ENCODE measurements at places on chromosomes 11 and 22. TPM values are rescaled to one million over a fixed set of nuclear protein-coding genes. Genes with fewer than 3 reads are reported as not detected.

GRCh38 chr11:6992026-6992425 is 28.1 kb downstream of the ZNF214 start:
- no peak for DNase-seq

- no peak for DNase-seq
Observed at GRCh38 chr11:45553383-45553936, 112.0 kb downstream of the CHST1 start.

Gene HEPHL1
- total RNA-seq, result not detected

GRCh38 chr11:125072218-125072960 is 9.3 kb downstream of the SLC37A2 start:
- DNase-seq, result no peak

- no peak for DNase-seq
Observed at GRCh38 chr11:128843198-128843785, 23.8 kb downstream of the KCNJ1 start.

GRCh38 chr11:41458641-41459040 is 811 bp downstream of the LRRC4C start:
- DNase-seq, result no peak

Gene KIRREL3
- not detected for total RNA-seq

GRCh38 chr11:134116210-134116609 is 47.3 kb downstream of the JAM3 start:
- DNase-seq, result no peak

Gene LYVE1
- not detected for total RNA-seq

DNA sequence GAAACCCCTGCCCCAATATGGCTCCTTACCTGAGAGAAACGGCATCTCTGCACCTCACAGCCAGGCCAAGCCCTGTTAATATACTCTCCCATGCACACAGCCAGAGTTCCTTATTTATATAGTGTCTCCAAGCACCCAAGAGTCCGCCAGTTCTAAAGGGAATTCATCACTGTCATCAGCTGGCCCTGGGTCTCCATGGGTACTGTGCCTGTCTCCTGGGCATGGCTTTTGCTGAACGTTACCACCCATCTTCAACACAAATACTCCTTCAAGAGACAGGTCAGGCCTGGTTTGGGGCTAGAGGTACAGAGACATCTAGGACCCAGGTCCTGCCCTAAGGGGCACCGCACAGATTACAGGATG is 1.6 kb upstream of the ATG16L2 start:
- no peak for DNase-seq

DNA sequence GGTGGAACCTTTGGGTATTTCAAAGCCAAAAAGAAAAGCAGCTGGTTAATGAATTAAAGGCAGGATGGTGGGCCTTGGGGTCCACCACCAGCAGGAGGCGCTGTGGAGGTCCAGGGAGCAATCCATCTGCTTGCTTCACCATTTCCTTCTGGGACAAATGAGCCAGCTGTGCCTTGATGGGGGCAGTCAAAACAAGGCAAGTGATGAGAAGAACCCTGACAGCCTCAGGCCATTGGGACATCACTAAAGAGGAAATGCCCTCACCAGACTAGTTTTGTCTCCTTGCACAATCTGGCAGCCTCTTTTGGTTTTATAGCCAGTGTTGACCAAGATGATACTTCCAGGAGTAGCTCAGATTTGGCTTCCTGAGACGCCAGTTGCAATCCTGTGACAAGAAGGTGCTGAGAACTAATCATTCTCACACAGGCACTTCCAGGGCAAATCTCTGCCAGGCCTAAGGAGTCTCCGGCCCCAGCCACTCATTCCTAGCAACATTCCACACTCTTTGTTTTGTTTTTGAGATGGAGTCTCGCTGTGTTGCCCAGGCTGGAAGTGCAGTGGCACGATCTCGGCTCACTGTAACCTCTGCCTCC is 38.2 kb upstream of the WEE1 start:
- DNase-seq, result peak; percentile 89

DNA sequence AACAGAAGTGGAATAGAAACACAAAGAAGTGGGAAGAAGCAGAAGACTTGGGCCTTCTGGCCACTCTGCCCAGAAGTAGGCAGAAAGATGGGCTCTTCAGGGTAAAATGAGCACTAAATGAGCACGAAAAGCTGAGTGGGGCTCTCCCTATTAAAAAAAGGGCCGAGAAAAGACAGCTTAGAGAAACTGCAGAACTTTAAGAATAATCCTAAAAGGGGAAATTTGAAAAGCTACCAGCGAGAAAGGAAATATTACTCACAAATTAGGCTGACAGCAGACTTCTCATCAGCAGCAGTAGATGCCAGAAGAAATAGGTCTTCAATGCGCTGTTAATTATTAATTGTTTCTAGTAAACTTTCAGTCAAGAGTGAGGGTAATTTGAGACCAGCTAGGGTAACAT is 78.2 kb downstream of the UVRAG start:
- no peak for DNase-seq

- no peak for DNase-seq
Observed at GRCh38 chr11:17918049-17918605, 94.7 kb downstream of the SERGEF start.

Gene F2
- total RNA-seq, result not detected

- no peak for DNase-seq
Observed at GRCh38 chr11:15936011-15936410, 420.3 kb downstream of the SOX6 start.

Gene ZC3H12C
- 0.45 TPM for total RNA-seq

DNA sequence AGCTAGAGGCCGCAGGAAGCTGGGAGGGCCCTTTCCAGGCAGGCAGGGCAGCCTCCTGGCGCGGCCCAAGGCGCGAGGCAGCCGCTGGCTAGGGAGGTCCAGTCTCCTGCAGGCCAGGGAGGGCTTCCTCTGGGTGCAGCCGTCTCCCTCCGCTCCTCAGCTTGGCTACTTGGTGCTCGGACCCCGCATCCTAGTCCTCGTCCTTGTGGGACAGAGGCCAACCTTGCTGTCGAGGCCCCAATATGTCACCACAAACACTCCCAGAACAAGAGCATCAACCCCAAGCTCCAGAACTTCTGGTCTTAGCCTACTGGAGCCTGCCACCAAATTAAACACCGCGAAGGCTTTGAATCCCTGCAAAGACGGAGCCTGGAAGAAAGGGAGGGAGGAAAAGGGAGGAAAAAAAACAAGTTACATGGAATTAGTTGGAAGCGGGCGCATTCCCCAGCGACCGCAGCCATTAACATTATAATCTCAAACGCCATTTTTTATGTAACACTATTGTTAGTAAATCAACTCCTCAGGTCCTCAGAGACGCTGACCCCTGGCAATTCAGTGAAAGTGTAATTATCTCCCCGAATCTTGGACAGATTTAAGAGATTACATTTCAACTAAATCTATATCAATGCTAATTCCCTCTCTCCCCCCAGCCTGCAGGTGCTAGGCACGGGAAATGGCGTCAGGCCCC is 12.7 kb upstream of the PAX6 start:
- DNase-seq, result no peak

- DNase-seq, result no peak
Observed at GRCh38 chr22:28835630-28836189, 35.3 kb upstream of the XBP1 start.

Gene GLYATL2
- not detected for total RNA-seq

Gene C11orf97
- not detected for total RNA-seq

GRCh38 chr11:116472651-116473050 is 300.1 kb downstream of the BUD13 start:
- no peak for DNase-seq

- DNase-seq, result peak; percentile 26
Observed at GRCh38 chr11:114073007-114073827, 13.7 kb downstream of the ZBTB16 start.

GRCh38 chr11:6497069-6497839 is at the start of gene DNHD1:
TSS of gene DNHD1 (plus strand) at chr11:6497280. CDS start at chr11:6498216, 936 bp downstream.
- DNase-seq, result no peak

Gene PCNX3
- 34.3 TPM for total RNA-seq

DNA sequence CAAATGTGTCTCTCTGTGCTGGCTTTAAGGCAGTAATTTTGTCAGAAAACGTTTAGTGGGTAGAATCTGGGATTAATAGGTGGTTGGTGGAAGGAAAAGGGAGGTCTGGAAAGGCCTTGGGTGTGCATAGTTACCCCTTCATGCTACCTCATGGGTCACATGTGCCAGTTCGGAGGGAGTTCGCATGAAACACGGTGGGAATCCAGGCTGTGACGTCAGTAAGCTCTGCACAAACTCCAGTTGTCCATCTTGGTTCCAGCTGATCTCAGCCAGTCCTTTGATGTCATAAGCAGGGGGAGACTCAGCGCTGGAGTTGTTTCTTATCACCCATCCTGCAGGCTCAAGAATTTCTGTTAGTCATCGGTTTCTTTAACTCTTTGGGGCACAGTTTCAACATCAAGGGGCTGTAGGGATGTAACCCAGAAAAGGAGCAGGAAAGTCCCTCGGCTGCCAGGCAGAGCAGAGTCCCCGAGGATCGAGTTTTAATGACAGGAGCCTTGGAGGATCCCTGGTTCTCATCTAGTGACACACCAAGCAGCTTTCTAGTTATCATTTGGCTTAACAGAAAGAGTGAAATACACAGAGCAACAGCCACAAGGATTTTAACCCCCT is 28.9 kb downstream of the MOV10L1 start:
- DNase-seq, result no peak

DNA sequence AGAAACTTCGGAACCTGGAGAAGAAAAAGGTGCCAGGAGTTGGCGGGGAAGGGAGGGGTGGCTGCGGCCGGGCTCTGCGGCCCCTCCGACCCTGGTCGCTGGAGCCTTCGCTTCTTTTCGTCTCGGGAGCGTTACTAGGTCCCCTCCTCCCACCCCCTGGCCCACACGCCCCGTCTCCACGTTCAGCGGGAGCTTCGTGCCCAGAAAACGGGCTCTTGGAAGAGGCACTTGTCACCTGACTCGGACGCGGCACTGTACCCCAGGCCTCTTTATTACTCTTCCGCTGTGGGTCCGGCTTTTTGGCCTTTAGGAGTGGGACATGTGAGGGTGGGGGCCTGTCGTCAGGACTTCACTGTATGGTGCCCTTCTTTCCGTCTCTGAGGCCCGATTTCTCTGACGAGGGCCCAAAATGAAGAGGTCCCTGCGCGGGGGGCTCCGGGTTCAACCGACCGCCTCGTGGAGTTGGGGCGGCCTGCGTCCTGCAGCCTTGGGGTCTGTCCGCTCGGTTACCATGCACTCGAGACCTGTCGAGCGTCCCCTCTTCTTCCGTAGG is 1.2 kb downstream of the CAPRIN1 start:
- peak; percentile 35 for DNase-seq

GRCh38 chr11:34180040-34180813 is 74.8 kb downstream of the NAT10 start:
- peak; percentile 38 for DNase-seq

Gene CCDC15
- 4.2 TPM for total RNA-seq

- no peak for DNase-seq
Observed at GRCh38 chr11:93537767-93538261, 5.4 kb downstream of the SMCO4 start.

Gene SCGB2A2
- not detected for total RNA-seq

- DNase-seq, result no peak
Observed at GRCh38 chr11:64121663-64122410, 44.1 kb downstream of the MACROD1 start.

Gene OTOG
- not detected for total RNA-seq

GRCh38 chr22:42268852-42269410 is 1.5 kb downstream of the TCF20 start:
- no peak for DNase-seq

Gene MTMR2
- 36.5 TPM for total RNA-seq

DNA sequence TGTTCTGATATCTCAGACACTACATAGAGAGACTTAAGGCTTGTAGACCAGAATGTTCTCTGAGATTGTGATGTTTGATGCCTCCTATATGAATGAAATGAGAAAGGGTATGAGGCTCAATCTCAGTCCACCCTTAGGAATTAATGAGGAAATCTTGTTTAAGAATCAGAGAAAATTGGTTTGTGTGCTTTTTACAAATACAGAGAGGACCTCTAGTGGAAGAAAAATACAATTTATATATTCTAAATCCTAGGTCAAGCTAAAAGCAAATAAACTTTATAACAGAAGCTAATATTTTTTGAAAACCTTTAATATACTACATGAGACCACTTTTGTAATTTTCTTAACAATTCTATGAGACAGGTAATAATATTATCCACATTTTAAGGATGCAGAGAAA is 5.0 kb upstream of the OR52H1 start:
- no peak for DNase-seq

GRCh38 chr11:20618083-20618482 is 18.7 kb downstream of the SLC6A5 start:
- DNase-seq, result no peak

DNA sequence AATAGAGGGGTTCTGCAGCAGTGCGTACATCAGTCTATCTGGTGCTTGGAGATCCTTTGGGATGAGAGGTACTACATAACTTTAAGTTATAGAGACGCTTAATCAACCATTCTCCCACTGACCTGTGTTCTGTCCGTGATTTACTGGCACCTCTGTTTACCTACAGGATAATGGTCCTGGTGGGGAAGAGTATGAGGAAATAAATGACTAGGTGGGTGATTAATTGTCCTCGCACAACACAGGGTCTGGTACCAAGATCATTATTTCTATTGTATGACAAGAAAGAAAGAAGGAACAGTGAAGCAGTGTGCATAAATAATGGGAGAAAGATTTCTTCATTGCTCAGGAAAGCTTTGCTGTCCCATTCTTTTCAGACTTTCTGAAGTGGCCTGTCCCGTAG is 32.8 kb upstream of the FJX1 start:
- DNase-seq, result no peak

- DNase-seq, result no peak
Observed at GRCh38 chr11:105208019-105208418, 68.5 kb upstream of the CARD18 start.

Gene PGA5
- total RNA-seq, result not detected

Gene MN1
- total RNA-seq, result 0.11 TPM

DNA sequence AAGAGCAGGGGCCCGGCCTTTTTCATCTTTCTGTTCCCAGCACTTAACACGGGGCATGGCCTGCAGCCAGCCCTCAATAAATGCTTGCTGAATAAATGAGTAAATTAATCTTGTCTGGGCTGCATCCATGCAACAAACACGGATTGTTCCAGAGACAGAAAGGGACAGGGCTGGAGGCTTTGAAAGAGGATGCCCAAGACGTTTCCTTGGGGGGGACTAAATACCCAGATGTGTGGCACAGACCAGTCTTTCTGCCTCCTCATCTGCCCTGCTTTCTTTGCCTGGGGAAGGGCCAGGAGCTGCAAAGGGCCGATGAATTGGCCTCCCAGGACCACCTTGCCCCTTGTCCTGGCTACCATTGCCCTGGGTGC is 40.4 kb downstream of the SHISAL1 start:
- DNase-seq, result no peak
